Activated CD4-positive, alpha-beta T cell treated with anti-CD3 and anti-CD28 coated beads for 1 hour (primary cell): ENCODE measurements at places on chromosomes 2 and 18.

GRCh38 chr2:207332480-207333212, 166.9 kb upstream of the KLF7 start:
- no peak for DNase-seq

DNA sequence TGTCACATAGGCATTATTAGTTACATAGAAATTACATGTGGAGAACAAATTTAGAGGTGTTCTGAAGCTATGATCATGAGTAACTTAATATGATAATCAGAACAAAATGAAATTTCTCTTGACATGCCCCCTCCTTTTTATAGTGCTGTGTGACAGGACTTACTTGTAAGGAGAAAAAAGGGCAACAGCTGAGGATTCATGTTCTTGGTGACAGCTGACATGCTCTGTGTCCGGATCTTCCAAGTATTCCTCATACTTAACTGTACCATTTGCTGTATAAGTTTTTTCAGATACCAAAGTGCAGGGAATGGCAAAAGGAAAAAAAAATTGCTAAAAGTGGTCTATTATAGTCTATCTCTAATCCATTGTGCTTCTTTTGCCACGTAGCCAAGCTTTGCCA, 3.5 kb upstream of the MYL1 start:
- no peak for DNase-seq

DNA sequence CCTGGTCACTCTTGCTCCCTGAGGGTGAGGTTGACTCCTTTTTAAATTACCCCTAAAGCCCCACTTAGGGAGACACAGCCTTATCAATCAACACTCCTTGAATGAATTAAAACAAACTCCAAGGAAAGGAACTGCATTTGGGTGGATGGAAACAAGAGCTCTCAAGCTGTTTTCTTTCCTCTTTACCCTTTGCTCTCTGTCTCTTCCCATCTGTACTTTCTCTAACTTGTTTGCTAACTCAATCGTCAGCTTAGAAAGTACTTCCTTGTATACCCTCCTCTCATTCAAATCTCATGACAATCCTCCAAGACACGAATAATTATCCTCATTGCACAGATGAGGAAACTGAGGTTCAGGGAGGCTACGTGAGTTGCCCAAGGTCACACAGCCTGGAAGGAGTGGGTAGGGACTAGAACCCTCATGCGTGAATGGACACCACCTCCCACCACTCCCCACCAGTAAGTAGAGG, 32.7 kb downstream of the ZFP36L2 start:
- no peak for DNase-seq

DNA sequence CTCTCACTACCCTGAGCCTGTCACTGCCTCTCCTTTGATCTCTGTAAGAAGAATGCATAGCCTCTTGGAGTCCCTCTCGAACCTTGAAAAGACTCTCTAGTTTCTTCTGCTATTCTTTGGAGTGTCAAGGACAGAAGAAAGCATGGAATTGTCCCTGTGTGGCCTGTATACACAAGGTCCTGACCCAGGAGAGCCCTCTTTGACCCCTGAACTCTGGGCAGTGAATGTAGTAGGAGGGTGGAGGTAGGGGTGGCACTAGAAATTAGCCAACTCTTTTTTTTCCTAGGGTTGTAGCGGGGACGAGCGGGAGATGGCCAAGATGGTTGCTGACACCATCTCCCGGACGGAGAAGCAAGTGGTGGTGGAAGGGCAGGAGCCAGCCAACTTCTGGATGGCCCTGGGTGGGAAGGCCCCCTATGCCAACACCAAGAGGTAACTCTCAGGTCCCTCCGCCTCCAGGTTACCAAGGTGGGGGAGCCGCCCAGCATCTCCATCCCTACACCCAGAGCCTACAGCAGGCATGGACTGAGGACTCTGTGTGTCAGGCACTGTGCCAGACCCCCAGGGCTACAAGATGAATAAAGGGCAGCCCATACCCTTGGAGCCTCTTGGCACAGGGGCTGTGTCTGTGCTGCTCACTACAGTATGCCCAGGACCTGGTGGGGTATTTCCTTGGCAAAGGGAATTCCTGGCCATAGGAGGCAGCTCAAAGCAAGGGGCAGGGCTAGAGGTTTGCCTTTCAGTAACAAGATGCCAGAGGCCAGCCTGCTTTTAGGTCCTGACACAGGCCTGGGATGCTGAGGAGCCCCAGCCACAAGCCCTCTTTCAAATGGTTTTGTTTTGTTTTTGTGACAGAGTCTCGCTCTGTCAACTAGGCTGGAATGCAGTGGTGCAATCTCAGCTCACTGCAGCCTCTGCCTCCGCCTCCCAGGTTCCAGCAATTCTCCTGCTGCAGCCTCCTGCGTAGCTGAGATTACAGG, 16.4 kb downstream of the VIL1 start:
- DNase-seq, result no peak

DNA sequence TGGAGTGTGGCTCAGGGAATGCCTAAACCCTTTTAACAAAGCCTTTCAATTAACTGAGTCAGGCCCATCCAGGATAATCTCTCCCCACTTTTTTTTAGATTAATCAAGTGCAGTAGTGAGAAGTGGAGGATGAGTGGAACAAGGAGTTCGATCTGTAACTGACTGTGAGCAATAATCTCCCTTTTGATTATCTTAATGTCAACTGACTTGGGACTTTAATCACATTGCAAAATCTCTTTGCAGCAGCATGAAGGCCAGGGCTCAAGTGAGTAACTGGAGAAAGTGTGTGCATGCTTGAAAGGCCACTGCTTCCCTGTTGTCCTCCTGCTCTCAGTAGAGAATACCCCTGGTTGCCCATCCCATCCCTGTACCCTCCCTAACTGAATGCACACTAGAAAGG, 32.1 kb upstream of the HS6ST1 start:
- DNase-seq, result no peak

DNA sequence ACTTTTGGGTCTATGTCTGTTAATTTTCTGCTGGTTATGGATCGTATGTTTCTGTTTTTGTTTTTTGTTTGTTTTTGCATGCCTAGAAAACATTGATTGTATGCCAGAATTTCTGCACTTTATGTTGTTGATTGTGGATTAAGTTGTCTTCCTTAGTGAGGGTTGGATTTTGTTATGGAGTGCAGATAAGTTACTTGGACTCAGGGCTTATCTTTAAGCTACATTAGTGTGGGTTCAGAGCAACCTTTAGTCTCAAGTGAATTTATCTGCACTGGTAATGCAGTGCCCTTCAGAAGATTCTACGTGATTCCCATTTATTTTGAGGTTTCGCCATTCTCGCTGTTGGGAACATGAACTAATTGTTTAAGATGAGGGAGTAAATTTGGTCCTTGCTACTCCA, 32.9 kb downstream of the UBR3 start:
- DNase-seq, result no peak

- no peak for DNase-seq
These were observed 437.7 kb downstream of the PLCL1 start for GRCh38 chr2:198242093-198242492.

- no peak for DNase-seq
These were observed 104.7 kb downstream of the THADA start for GRCh38 chr2:43491065-43491639.

DNA sequence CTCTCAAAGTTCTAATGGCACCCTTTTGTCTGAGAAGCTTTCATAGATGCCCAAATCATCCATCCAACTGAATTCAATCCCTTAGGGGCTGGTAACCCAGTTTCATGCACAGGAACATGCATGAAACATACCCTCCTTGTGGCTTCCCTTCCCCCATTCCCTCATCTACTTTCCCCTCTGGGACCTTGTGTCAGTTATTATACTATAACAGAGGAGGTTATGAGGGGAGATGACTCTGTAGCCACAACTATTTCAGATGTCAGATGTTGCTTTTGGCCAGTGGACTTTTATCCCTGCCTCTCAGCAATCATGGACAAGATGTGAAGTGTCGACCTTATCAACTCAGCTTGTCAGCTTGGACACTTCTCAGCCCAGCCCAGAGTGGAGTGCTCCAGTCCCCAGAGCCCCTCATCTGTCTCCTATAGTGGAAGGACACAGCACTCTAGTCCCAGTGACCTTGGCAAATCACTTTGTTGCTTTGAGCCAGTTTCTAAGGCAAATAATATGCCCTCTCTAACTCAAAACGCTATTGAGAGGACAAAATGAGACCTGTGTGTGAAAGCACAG, 8.4 kb downstream of the DHRS9 start:
- no peak for DNase-seq

DNA sequence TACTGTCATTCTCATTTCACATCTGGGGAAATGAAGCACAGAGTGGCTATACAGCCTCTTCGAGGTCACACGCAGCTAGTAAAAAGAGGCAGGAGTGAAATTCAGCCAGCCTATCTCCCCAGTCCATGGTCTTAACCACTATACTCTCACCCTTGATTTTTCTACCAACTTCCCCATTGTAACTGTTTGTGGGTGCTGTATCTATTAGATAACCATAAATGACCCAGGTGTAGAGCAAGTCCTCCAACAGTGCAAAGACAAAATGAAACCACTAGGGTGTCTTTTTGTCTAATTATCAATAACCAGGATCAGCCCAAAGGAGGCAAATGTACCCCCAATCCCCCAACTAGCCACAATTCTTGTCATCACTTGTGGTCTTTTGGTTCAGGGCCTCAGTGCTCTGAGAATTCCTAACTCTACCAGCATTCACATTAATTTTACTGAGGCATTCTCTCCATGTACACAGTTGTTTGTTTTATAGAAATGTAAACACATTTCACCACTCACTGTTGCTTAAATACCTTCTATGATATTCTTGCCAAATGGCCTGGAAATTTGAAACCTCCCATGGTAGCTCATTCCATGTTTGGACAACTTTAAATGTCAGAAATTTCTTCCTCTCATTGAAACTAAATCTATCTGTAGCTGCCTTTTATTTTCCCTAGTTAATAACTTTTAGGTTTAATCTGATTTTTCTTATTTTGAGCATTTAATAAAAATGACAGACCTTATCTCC, 58.7 kb downstream of the SLC40A1 start:
- no peak for DNase-seq

GRCh38 chr2:108980076-108980475, 8.9 kb downstream of the EDAR start:
- DNase-seq, result no peak

GRCh38 chr2:163808406-163808805, 72.6 kb upstream of the FIGN start:
- DNase-seq, result no peak

DNA sequence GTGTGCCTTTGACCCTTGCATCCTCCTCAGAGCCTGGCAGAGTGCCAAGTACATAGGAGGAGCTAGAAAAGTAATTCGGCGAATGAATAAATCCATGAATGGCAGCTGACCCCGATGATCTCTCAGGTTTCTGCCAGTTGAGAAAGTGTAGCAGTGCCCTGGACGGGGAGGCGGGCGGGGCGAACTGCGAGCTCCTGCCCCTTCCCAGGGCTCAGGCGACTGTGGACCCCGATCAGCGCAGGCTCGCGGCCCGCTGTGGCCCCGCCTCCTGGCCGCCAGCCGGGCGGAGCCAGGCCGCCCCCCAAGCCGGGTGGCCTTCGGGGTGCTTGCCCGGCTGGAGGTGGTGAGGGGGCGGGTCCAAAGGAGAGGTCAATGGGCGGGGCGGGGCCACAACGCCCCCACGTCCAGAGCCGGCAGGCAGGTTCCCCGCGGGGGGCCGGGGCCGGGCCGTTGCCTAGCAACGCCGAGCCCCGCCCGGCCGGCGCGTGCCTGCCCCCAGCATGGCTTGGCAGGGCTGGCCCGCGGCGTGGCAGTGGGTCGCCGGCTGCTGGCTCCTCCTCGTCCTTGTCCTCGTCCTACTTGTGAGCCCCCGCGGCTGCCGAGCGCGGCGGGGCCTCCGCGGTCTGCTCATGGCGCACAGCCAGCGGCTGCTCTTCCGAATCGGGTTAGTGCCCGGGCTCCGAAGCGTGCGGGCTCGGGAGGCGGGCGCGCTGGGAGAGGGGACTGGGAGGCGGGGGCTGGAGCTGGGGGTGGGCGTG, 30.6 kb upstream of the TMBIM1 start:
- DNase-seq, result peak; percentile 25

DNA sequence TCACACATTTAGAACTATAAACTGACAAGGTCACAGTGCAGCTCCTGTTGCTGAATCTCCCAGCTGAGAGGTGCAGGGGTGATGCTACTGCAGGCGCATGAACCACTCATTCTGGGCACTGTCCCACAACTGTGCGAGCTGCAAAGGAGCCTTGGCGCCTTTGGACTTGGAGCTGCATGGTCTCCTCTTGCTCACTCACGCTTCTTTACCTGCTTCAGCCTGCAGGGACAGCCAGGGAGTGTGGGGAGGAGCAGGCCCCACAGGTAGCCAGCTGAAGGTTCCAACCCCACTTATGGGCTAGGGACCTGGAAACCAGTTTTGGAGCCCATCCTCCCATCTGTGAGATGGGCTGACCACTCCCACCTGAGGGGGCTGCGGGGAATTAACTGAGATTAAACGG, 75.0 kb downstream of the UXS1 start:
- DNase-seq, result no peak

GRCh38 chr2:55500025-55500424, 19.5 kb upstream of the CFAP36 start:
- no peak for DNase-seq

DNA sequence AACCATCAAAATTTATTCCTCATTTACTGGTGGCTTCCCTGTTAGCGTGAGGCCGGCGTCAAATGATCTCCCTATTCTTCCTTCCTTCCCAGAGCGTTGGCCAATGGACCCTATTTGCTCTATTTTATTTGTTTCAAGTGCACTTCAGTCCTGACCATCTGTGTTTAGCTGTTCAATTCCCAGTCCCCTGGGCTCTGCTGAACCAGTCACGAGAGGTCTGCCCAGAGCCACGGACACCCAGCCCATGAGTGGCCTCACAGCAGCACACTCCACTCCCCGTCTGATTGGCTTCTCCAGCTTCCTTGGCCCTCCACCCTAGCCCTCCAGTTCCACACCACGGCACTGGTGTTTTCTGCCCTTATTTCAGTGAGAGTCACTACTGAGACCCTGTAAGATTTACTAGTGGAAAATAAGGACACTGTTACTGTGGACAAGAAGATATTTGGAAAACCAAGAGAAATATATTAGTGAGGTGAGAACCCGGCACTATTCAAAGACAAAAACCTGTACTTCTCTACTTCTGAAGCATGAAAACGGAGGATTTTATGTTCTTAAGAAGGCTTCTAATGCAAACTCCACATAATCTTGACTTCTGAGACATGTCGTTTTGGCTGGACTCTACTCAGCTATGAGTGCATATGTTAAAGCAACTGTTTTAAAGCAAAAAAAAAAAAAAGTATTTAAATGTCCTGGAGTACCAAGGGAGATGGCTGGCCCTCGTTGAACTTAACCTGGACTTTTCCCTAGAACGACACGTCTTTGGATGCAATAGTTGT, 86.6 kb downstream of the COL6A3 start:
- DNase-seq, result no peak

- DNase-seq, result no peak
These were observed 97.5 kb downstream of the ERBB4 start for GRCh38 chr2:212441141-212441540.

DNA sequence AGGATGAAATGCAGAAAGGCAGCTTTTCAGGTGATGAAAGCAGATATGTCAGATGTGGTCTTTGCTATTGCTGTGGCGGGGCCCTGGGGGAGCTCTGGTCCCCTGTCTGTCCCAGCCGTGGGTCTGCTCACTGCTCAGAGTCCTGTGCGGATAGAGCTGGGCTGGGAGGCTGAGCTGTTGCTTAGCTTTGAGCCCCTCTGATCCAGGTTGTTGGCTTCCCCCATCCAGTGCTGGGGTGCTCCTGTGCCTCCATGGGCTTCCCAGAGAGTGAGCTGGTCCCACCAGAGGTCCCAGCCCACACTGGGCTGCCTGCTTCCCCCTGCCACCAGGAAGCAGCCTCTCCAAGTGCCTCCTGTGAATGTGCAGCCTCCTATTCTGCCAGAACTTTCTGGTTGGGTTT, 55.4 kb downstream of the SH3RF3 start:
- no peak for DNase-seq
